ENCODE measurements at places on chromosomes 1 and 21.

DNA sequence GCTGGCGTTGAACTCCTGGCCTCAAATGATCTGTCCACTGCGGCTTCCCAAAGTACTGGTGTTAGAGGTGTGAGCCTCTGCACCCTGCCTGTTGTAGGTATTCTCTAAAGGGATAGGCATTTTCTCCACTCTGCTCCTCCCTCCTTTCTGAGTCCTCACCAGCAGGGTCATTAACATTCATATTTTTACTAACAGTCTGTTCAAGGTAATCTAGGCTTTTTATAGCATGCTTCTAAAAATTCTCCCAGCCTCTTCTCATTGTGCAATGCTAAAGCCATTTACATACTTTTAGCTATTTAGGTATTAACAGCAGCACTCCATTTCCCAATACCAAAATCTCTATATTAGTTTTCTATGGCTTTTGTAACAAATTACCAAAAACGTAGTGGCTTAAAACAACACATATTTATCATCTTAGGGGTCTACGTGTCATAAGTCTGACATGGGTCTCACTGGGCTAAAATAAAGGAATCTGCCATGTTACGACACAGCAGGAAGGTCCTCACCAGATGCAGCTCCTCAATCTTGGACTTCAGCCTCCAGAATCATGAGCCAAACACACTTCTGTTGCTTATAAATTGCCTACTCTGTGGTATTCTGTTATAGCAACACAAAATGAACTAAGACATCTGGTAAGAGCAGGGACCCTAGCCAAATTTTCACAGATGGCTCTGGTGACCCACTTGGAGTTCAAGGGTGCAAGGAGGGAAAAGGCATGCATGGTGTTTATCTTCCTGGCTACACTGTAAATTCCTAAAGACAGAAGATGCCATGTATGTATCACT, 2.9 kb upstream of the SLC2A7 start:
- no peak for DNase-seq

DNA sequence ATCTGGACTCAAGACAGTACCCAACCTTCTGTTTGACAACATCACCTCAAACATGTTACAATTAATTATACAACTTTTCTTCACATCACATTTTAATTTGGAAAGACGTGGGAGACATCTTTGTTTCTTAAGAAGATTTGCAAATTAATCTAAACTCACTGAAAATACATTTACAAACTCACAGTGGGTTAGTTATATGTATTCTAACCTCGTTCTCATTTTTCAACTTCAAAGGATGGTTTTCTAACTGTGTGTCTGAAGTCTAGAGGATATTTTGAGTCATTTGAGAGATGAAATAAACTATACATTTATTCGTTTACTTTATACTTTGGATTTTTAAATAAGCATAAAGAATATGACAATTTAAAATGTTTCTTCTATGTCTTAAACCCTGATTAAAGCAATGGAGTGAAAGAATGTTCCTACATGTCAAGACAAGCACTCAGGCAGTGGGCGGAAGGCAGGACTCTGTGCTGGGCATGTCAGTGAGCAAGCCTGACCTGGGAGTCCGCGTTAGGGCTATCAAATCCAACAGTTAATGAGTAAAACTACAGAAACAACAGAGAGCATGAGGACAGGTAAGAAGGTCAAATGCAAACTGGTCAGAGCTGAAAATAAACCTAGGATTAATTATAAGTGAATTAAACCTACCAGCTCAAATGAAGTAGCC, 76.5 kb upstream of the CTTNBP2NL start:
- no peak for DNase-seq

DNA sequence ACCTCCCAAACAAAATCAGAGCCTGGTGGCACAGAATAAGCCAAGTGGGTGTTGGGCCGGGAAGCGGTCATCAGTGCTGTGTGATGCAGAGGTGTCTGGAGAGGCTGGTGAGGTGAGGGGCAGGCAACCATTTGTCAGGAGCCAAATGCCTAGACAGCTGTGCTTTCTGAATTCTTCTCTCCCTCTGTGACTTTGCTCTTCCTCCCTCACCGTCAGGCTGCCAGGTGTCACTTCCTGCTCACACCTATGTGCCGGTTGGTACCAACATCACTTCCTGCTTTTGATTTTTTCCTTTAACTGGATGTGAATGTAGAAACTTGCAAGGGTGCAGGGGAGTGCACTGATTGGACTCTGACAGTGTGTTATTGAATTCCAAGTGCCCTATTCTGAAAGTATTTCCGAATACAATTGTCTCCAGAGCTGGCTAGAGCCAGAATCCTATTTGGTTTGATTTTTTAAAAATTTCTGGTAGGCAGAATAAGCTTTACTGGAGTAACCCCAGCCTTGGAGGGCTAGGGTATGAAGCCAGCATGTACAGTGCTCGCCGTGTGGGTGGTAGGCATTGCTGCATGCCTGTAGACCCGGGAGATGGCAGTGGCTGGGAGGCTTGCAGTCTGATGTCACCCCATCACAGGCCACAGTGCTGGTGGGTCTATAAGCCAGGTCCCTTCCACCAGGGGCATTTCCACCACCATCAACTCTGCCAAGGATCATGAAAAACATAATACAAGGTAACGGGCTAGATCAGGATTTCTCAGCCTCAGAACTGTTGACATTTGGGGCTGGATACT, 210.9 kb downstream of the KAZN start:
- no peak for DNase-seq

DNA sequence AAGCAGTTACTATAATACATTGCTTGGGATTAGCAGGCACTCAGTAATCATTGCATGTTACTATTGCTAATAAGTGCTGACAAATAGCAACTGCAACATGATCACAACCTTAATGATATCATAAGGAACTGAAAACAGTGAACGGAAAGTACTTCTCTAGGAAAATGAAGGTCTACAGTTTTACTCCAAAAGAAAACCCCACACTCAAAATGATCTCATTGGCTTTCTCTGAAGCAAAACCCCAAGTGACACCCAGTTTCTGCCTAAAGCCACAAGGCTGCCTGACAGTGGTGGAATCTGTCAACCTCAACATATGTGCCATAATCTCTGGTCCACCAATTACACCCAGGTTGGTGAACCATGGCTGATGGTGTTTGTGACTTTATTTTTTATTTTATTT, 137.6 kb downstream of the PTGER3 start:
- DNase-seq: no peak

GRCh38 chr1:110606657-110607535, 738 bp upstream of the KCNA2 start:
- peak; percentile 51 for DNase-seq

DNA sequence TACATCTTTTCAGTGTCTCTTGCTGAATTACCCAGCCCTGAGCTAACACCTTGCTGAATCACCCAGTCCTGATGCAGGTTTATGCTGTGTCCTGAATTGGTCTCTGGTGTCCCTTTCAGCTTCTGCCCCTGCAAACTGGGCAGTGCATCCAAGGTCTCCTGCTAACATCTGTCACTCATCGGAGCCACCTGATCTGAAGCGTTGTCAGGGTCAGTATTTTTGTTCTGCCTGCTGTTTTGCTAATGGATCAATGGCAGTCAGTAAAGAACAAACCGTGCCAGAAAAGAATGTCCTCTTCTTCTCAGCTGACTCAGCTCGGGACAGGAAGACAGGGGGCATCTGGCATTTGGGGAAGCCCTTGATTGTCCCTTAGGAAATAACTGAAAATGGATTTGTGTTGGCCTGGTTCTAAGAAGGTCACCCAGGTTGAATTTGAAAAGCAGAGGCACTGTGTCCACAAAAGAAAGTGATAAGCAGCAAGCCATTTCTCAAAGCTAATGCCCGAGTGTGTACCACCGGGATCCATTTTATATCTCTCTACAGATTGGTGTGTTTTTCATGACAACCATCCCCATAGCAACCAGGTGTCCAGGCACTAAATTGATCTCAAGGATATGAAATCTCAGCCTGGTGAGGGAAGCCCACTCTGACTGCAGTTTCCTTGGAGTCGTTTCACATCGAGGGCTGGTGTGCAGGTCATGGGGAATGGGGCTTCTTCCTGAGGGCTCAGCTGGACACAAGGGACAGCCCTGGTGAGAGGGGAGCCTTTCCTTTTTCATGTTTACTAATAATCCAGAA, 109.7 kb upstream of the IRF2BP2 start:
- DNase-seq: no peak

- DNase-seq: no peak
Observed at GRCh38 chr21:44375761-44376241, 22.4 kb downstream of the TRPM2 start.

DNA sequence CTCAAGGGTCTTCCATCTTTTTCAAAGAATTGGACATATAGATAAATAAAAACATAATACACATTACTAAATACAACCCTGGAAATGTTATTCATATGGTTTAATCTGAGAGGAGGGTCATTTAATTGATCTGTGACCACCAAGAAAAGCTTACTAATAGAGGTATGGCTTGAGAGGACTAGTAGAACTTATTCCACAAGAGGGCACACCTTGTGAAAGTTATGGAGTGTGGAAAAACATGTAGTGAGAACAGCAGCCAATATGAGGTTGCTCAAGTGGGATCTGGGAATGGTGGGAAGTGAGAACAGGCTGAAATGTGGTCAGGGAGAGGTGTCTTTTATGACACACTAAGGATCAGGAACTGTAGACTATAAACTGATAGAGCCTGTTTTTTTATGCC, 973.5 kb upstream of the B3GALT2 start:
- no peak for DNase-seq

DNA sequence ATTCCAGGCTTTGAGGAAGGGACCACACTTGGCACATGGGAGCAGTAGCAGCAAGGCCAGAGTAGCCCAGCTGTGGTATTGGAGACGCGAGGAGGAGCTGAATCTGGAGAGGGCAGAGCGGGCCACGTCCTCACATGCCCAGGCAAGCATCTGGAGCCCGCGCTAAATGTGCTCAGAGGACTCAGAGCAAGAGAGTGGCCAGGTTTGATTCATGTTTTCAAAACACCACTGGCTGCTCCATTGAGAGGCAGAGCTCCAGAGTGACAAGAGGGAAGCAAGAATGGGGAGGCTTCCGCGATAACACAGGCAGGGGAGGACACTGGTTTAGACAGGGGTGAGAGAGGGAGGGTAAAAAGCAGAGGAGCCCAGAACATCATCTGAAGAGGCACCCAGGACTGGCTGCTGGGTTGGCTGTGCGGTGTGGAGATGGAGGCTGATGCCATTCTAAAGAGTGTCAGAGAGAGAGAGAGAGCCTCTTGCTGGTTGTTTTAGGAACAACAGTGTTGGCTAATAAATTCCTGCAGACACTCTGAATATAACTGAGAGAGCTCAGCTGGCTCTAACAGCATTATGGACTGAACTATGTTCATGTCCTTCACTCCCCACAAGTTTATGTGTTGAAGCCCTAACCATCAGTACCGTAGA, 32.3 kb downstream of the RCAN1 start:
- DNase-seq: peak; percentile 66
